Dermis microvascular lymphatic vessel endothelial cell (primary cell): ENCODE measurements at places on chromosomes 11 and 22. TPM values are rescaled to one million over a fixed set of nuclear protein-coding genes. Genes with fewer than 3 reads are reported as not detected.

DNA sequence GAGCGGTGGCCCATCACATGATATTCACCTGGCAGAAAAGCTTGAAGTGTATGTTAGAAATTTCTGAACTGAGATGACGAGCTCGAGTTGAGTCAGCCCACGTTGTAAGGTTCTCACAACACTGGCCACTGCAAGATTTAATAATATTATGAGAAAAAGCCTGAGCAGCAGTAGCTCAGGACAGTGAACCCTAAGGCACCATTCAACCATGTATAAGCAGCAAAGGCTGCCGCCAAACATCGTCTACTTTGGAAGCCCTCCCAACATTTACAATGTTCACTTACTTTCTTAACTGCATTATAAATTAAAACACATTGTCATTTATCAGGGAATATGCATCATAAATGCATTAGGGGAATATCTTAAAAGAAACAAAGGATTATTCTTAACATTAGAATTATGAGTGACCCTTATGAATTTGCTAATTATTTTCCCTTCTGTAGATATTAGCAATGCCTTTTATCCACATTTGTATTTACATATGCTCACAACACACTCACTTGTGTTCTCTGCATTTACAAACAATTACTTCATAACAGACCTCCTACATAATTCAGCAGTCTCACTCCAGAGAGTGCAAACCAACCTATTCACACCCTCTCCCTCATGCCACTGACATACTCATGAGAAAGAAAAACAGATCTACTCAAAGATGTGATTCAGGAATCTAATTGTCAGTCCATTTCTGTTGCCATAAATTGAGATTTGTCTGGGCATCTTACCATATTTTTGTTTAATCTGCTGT, 57.7 kb upstream of the CARD18 start:
- DNase-seq = no peak

C22orf15 gene
- 0.38 and 0.64 TPM in 2 replicates for total RNA-seq

EFCAB6 gene
- 0.13 and 0.38 TPM in 2 replicates for total RNA-seq

DNA sequence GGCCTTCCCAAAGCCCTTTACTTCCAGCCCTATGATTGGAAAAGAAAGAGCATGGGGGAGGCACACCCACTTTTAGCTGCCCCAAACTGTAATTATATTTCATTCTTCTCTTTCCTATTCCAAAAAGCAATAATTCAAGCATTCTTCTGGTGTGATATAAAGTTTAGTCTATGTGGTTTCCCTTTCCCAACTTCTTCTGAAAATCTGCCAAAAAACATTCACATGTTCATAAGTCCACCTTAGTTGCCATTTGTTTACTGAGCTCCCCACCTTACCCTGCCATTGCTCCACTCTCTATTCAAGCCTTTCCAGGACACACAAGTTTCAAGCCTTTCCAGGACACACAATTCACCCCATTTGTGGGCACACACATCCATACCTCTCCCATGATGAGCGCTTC, 111.6 kb upstream of the BMAL1 start:
- DNase-seq = no peak

CSF2RB gene
- 2.8 and 7.1 TPM in 2 replicates for total RNA-seq

DNA sequence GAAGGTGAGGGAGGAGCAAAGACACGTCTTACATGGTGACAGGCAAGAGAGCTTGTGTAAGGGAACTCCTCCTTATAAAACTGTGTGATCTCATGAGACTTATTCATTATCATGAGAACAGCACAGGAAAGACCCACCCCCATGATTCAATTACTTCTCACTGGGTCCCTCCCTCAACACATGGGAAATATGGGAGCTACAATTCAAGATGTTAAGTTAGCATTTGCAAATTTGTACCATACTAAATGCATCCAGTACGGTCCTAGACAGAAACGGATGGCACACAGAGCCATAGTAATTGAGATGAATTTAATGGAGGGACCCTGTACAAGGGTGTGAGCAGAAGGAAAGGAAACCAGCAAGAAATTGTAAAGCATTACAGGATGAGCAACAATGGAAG, 765.8 kb upstream of the API5 start:
- no peak for DNase-seq

- DNase-seq = peak; percentile 79
Observed at GRCh38 chr11:65833297-65834030, at the start of gene SNX32. TSS of gene SNX32 (plus strand) at chr11:65833963. CDS start at chr11:65834066, 103 bp downstream.

DNA sequence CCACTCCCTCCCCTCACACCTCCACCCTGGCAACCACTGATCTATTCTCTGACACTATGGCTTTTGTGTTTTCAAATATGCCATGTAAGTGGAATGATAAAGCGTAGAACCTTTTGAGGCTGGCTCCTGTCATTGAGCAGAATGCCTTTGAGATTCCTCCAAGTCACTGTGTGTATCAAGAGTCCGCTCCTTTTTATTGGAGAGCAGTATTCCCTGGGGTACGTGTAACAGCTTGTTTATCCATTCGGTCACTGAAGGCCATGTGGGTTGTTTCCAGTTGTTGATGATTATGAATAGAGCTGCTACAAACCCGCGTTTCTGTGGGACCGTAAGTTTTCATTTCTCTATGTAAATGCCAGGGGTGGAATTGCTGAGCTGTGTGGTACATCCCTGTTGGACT, 10.3 kb downstream of the TP53I11 start:
- DNase-seq = no peak

- peak; percentile 54 for DNase-seq
Observed at GRCh38 chr11:3184732-3185347, 19.7 kb upstream of the OSBPL5 start.

DNA sequence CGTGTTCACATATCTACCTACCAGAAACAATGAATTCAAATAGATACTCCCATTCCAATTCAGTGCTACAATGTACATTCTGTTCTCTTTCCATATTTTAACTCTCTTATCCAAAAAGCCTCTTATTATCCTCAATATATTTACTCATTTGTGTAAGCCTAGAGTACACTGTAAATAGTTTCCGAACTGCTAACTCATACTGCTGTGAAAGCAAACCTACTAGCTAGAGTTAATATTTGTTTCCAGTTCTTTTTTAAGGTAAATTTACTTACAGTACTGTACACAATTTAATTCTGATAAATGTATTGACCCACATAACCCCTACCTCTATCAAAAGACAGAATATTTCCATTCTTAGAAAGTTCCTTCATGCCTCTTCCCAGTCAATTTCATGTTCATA, 71.8 kb downstream of the GRK3 start:
- DNase-seq = no peak

OR51I1 gene
- 0.13 TPM in 1 of 2 replicates, not detected in the other for total RNA-seq

GRCh38 chr11:102368472-102368871, 21.5 kb downstream of the BIRC2 start:
- DNase-seq = no peak

DNA sequence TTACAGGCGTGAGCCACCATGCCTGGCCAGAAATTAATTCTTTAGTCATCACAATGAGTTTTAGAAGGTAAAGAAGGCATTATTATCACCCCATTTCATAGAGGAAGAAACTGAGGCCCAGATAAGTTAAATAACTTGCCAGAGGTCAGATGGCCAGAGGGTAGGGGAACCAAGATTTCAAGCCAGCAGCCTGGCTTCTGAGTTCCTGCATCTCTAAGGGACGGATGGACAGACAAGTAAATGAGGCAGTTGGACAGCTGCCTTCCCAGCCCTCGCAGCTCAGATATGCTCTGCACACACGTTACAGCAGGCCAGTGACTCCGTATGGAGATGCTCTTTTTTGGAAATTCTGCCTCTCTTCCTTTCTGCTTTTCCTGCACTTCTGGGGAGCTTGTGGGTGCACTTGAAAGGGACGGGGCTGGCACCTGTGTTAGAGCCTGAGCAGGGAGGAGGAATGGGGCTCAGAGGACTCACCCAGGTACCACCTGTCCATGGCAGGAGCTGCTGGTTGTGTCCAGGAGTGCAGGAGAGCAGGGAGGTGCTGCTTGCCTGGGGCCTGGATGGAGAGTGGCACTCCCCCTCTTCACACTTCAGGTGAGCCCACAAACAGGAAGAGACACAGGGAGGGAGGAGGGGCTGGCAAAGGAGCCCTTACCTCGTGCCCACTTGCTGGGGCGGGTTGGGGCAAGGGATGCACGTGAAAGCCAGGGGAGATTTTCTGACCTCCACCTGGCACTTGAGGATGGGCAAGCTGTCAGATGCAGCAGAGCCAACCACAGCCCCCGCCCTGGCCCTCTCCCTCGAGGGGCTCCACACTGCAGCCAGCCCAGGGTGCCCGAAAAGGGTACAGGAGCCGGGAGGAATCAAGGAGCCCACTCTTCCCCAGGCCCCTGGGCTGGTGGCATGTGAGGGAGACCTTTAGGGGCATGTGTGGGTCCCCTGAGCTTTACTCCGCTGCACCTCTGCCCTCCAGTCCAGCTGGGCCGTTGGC, 3.3 kb upstream of the FXYD2 start:
- DNase-seq = no peak

HSPB2 gene
- total RNA-seq = not detected in 2 replicates

GRCh38 chr11:7639643-7640025, 33.7 kb downstream of the CYB5R2 start:
- no peak for DNase-seq

- no peak for DNase-seq
Observed at GRCh38 chr22:40050258-40050657, 55.5 kb downstream of the FAM83F start.

DNA sequence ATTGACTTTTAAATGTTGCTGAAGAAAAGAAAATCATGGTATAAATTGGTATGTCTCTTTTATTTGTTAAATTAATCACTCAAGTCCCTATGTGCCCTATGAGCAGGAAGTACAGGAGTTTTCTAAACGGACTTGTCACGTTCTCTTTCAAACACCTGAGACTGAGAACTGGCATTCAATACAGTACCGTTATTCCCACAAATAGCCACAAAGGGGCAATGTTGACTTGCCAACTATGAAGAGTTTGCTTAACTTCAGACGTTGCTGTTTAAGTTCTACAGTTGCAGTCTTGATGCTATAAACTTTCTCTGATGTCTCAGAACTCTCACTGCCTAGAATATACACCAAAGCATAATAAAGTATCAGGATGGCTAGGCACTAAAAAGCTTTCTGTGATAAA, 7.6 kb downstream of the OR56A1 start:
- DNase-seq = peak; percentile 15

GRCh38 chr11:76616676-76617552, 53.6 kb downstream of the LRRC32 start:
- no peak for DNase-seq

- DNase-seq = no peak
Observed at GRCh38 chr11:32796425-32796824, 2.0 kb upstream of the CCDC73 start.

DNA sequence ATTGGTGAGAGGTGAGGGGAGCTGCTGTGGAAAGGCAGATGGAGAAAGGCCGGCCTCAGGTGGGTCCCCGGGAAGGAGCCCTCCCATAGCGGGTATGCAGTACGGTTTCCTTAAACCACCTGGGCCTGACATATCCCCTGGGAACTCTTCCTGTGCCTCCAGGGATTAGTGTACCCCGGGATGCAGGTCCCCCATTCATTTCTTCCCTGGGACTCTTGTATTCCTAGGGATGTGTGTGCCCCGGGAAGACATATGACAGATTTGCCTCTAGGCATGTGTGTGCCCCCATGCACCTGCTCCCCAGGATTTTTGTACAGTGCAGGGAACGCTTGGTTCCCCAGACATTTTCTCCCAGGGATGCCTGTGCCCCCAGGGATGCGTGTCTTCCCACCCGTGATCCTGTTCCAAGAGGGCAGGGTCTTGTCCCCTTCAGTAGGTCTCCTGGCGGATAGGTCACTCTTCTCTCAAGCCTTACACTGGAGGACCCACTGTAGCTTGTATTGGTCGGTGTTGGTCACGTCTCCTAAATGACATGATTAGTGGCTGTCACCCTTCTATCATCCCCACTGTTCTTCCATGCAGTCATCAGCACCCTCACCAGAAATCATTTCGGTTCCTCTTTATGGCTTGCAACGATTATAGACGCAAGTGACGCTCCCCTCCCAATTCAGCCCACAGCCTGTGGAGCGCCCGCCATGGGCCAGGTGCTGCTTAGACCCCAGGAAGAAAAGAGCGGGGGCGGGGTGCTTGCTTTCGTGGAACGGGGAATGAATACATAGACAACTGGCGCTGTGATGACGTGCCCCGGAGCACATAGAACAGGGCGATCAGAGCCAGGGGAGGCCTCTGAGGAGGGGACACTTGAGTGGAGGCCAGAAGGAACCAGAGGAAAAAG, 1.3 kb downstream of the PARVB start:
- DNase-seq = no peak

- DNase-seq = no peak
Observed at GRCh38 chr11:88421530-88421929, 84.0 kb upstream of the CTSC start.

DNA sequence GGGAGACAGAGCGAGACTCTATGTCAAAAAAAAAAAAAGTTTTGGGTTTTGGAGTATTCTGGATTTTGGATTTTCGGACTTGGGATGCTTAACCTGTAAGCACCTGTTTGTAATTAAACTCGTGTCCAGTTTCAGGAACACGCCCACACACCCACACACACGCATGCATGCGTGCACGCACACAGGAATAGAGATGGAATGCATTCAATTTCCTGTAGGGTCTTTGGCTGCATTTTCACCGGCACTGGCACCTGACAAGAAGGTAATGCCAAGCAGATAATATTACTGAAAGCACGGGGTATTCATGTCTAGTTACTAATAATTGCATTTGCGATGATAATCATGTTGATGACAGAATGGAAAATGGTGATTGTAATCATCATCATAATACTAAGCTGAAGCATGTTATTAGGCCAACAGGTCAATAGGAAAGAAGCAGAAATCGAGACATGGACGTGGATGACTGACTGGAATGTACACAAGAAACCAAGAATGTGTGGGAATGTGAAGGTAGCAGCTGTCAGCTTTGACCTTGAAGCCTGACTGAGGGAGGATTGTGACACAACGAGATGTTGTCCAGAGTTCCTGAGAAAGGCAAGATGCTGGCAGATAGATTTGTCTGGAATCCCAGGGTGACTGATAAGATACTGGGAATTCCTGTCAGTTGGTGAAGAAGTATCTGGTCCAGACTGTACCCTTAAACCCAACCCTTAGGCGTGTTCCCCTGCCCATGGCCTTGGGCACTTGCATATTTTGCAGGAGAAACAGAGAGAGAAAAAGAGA, 108.6 kb downstream of the SYN3 start:
- no peak for DNase-seq

GRCh38 chr11:35463331-35463751, 44.0 kb upstream of the SLC1A2 start:
- DNase-seq = no peak

AIFM3 gene
- total RNA-seq = under 0.01 and 0.13 TPM in 2 replicates

GRCh38 chr11:105670811-105671210, 60.9 kb downstream of the GRIA4 start:
- DNase-seq = no peak

DNA sequence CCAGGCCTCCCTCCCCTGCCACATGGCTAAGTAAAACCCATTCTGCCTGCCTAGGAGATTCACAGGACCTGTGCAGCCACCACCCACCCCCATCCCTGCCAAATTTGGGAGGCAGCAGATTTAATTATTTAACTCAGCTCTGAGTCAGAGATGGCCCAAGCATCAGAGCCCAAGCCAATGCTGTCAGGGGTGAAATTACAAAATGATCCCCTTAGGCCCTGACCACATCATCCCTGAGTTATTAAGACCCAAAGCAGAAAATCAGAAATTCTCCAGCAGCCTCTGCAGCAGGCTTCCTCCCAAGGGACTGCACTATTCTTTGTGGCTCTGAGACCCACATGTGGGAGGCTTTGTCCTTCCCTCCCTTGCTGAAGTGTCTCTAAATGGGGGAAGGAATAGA, 52.8 kb upstream of the RRAS2 start:
- no peak for DNase-seq

TIMM8B gene
- total RNA-seq = 69.8 and 111 TPM in 2 replicates

GRCh38 chr11:123054301-123055065, 7.5 kb downstream of the HSPA8 start:
- DNase-seq = peak; percentile 60

- DNase-seq = peak; percentile 29
Observed at GRCh38 chr11:111911563-111912401, at the start of gene CRYAB. TSS of gene CRYAB (minus strand) at chr11:111911770. CDS start at chr11:111911724, 46 bp downstream.

OR2D2 gene
- total RNA-seq = 0.13 and 0.25 TPM in 2 replicates
